A673 (cell line): ENCODE measurements at places on chromosomes 11 and 22.

- no peak for DNase-seq
These were observed 100.9 kb upstream of the USP47 start for GRCh38 chr11:11740836-11741235.

DNA sequence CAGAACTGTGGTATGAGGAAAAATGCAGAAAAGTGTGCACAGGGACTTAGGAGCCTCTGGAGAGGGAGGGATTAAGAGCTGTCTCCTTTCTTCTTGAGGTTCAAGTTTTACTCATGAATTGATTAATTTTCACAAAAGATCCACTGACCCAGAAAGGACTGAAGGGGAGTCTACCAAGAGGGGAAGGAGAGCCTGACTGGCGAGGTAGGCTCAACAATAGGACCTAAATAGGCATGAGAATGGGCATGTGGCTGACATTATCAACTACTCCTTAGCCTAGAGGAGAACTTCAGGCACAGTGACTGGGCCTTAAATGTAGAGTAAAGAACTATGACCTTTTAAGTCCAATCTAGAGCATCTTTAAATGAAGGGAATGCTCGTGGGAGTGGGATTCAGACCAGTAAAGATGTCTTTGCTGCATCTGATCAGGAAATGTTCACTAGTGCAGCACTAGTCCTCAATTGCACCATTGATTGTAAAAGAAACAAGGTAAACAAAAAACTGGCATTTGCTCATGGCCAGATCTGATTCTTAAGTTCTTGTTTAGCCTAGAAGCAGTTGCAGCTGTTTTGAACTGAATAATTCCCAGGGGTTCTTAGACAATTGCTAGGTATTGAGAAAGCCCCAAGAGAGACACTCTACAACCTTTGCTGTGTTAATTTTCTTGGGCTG lies 135.6 kb downstream of the RAB38 start:
- DNase-seq = no peak

GRCh38 chr11:73152861-73153483 lies 10.9 kb upstream of the FCHSD2 start:
- no peak for DNase-seq

- no peak for DNase-seq
These were observed 10.9 kb downstream of the RELA start for GRCh38 chr11:65651589-65652510.

GRCh38 chr11:78630561-78631303 lies 56.1 kb upstream of the NARS2 start:
- no peak for DNase-seq

DNA sequence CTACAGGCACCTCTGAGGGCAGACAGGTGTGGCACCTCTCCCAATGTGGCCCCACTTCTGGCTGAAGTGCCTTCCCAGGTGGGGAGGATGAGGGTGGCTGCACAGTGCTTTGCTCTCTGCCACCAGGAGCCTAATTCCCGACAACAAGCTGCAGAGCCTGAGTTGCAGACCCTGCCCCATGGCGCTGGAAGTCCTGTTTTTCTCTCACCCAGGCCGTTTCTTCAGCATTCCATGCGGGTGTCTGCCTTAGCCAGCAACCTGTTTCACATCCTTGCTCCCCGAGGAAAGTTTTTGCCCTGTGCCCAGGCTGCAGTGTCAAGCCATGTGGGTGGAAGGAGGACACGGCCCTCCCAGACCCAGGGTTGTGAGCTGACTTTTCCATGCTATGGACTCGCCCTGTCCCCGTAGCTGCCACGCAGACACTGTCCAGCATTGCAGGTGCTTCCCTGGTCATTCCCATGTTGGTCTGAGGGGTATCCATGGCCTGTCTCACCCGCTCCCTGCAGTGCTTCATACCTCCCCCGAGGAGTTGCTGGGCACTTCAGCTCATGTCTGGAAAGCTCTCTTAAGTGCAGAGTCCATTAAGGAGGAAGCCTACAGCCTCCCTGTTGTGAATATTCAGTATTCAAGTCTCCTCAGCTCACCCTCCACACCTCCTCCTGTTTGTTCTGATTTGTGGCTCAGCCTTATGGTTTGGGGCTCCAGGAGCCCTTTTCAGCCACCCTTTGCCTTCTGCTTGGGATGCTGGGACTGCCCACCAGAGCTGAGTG lies 2.9 kb downstream of the DAGLA start:
- no peak for DNase-seq

DNA sequence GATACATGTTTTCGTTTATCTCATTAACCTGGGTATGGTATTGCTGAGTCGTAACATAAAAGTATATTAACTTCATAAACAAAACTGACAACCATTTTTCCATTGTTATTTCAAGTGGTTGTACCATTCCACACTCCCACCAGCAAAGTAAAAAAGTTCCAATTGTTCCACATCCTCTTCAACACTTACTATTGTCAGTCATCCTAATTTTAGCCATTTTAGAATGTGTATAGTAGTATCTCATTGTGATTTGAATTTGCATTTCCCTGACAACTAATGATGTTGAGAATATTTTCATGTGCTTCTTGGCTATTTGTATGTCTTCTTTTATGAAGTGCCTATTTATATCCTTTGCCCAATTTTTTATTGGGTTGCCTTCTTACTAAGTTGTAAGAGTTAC lies 10.5 kb upstream of the CD3E start:
- no peak for DNase-seq

GRCh38 chr22:40665312-40665711 lies 14.0 kb upstream of the MCHR1 start:
- no peak for DNase-seq

GRCh38 chr11:23931443-23931842 lies 565.4 kb upstream of the LUZP2 start:
- no peak for DNase-seq

GRCh38 chr11:119728651-119729580 lies at the start of gene NECTIN1:
Gene NECTIN1 (minus strand): TSS chr11:119729200. CDS start chr11:119728553, 647 bp downstream.
- peak; percentile 92 for DNase-seq

DNA sequence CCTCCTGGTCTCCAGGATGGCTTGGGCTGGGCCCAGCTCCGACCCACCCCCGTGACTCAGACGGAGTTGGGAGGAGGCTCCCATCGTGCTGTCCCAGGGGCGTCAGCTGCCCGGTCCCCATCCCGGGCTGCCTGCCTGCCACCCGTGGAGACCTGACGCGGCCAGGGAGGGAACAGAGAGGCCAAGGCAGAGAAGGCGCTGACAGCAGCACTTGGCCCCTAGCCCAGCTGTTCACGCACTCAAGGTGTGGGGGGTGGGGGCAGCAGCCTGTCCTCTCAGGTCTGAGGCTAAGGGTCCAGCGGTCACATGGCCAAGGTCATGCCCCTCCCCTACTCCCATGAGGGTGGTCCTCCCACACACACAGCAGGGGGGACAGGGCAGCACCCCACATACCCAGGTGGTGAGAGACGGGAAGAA lies 48.6 kb downstream of the ELFN2 start:
- no peak for DNase-seq

- DNase-seq = no peak
These were observed 34.1 kb upstream of the APOL5 start for GRCh38 chr22:35683560-35683959.
